ENCODE measurements at places on chromosomes 7 and 10. TPM values are rescaled to one million over a fixed set of nuclear protein-coding genes. Genes with fewer than 3 reads are reported as not detected.

Gene ASB15
- total RNA-seq = not detected

Gene SPDYE2
- not detected for total RNA-seq

Gene CCL24
- total RNA-seq = 18.4 TPM

Gene CPN1
- total RNA-seq = not detected

Gene SLC29A4
- 4.6 TPM for total RNA-seq

Gene LIPN
- not detected for total RNA-seq

Gene GLI3
- total RNA-seq = 8.0 TPM

Gene MGMT
- 17.5 TPM for total RNA-seq

Gene HPS6
- total RNA-seq = 21.9 TPM

Gene CALML3
- total RNA-seq = 0.11 TPM

- no peaks in the 10 kb centered on the region for H3K36me3 ChIP-seq
- H3K4me1 ChIP-seq = no peaks in the 10 kb centered on the region
- no peaks in the 10 kb centered on the region for H3K27me3 ChIP-seq
- DNase-seq = no peak
- H3K27ac ChIP-seq = no peak overlapping the region
- H3K4me3 ChIP-seq = no peak overlapping the region
These were observed 36.2 kb downstream of the WASL start for GRCh38 chr7:123712619-123713018.

DNA sequence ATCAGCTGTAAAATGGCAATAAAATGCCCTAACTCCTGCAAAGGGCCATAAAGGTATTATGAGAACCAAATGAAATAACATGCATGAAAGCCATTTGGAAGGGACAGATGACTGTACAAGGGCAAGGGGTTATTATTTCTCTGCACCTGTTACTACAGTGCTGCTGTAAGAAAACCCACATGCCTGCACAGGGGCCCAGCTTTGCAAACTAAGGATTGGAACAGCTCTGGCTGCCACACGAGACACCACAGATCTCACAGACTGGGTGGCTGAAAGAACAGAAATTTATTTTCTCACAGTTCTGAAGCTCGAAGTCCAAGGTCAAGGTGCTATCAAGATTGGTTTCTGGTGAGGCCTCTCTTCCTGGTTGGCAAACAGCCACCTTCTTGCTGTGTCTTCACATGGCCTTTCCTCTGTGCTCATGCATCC lies 409.0 kb upstream of the NRP1 start:
- no peaks in the 10 kb centered on the region for H3K27me3 ChIP-seq
- H3K27ac ChIP-seq = no peak overlapping the region
- H3K36me3 ChIP-seq = no peaks in the 10 kb centered on the region

- H3K27ac ChIP-seq = no peak overlapping the region
- H3K4me3 ChIP-seq = no peak overlapping the region
- no peaks in the 10 kb centered on the region for H3K4me1 ChIP-seq
- DNase-seq = no peak
These were observed 171.2 kb downstream of the LCOR start for GRCh38 chr10:97003151-97003803.

GRCh38 chr7:47647181-47647917 lies 65.4 kb upstream of the TNS3 start:
- no peak overlapping the region for H3K27ac ChIP-seq
- no peak overlapping the region for H3K4me3 ChIP-seq

DNA sequence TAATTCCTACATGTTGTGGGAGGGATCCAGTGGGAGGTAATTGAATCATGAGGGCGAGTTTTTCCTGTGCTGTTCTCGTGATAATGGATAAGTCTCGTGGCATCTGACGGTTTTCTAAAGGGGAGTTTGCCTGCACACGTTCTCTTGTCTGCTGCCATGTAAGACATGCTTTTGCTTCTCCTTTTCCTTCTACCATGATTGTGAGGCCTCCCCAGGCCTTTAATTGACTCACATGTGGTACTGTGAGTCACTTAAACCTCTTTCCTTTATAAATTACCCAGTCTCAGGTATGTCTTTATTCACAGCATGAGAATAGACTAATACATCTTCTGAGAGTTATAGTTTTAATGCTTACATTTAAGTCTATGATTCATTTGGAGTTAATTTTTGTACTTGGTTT lies 22.6 kb upstream of the CPN1 start:
- H3K36me3 ChIP-seq = no peaks in the 10 kb centered on the region
- H3K27me3 ChIP-seq = no peaks in the 10 kb centered on the region
- no peaks in the 10 kb centered on the region for H3K4me1 ChIP-seq
- DNase-seq = no peak
- no peak overlapping the region for H3K4me3 ChIP-seq
- H3K27ac ChIP-seq = no peak overlapping the region

GRCh38 chr7:115023219-115023618 lies 101.3 kb downstream of the MDFIC start:
- no peak overlapping the region for H3K4me3 ChIP-seq
- H3K4me1 ChIP-seq = no peaks in the 10 kb centered on the region
- no peak overlapping the region for H3K27ac ChIP-seq

GRCh38 chr7:43878867-43879266 lies 9.6 kb upstream of the MRPS24 start:
- H3K4me3 ChIP-seq = no peak overlapping the region
- no peak overlapping the region for H3K27ac ChIP-seq
- H3K36me3 ChIP-seq = peaks cover 24% of the 10 kb centered on the region
- no peak for DNase-seq

DNA sequence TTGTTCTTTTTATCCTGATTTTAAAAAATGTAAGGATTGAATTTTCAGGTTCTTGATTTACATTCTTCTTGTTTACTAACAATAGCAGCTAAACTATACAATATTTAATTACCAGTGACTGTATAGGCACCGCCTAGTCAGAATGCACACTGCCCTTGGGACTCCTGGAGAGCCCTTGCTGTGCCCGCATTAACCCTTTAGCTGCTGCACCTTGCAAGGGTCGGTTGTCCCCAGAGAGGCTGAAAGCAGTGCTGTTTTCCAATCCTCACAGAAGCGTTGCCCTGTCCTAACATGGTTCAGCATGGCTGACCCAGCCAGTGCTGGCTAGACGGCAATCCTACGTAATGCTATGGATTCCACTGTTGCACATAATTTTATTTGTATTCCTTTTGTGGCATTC lies 102.6 kb downstream of the HECW1 start:
- DNase-seq = no peak
- H3K36me3 ChIP-seq = no peaks in the 10 kb centered on the region
- H3K4me3 ChIP-seq = no peak overlapping the region

- H3K27me3 ChIP-seq = no peaks in the 10 kb centered on the region
- H3K27ac ChIP-seq = peak overlapping the region; percentile 13
- no peaks in the 10 kb centered on the region for H3K36me3 ChIP-seq
- DNase-seq = no peak
- H3K4me3 ChIP-seq = no peak overlapping the region
These were observed 14.3 kb downstream of the TSPAN15 start for GRCh38 chr10:69465457-69466157.

DNA sequence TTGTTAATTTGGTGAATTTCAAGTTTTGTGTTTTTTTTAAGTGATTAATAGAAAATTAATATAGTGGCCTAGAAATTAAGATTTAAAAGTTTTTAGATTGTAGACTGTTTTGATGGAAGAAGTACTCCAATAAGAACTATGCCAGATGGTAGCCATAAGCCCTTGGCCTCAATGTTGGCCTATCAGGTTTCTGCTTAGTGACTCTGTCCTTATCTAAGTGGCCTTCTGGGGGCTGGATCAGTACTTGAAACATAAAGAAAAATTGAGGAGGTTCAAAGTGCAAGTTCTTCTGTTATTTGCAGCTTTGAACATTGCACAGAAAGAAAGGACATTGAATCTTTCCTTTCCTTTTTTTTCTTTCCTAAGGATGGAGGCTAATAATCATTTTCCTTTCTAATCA lies 9.9 kb downstream of the CCDC126 start:
- H3K4me1 ChIP-seq = no peaks in the 10 kb centered on the region
- DNase-seq = no peak
- no peaks in the 10 kb centered on the region for H3K27me3 ChIP-seq

DNA sequence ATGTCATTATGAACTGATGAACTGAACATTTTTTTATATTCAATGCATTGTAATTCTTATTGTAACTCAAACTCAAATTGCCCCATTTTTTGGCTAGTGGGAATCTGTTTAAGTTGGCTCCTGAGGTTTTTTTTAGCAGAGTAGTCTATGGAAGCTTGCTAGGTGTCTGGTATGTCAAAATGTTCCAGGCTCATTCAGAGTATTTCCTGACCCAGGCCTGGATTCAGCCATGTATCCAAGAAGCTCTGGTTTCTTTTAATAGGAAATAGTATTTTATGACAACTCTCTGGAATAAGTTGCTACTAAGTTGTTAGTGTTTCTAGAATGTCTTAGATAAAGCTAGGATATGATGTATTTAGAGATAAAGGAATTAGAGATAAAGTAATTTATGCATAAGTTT lies 288.0 kb downstream of the ARL4A start:
- no peaks in the 10 kb centered on the region for H3K4me1 ChIP-seq
- H3K36me3 ChIP-seq = no peaks in the 10 kb centered on the region
- DNase-seq = no peak
- no peak overlapping the region for H3K27ac ChIP-seq

GRCh38 chr10:127997937-127998336 lies 91.0 kb downstream of the PTPRE start:
- H3K4me1 ChIP-seq = no peaks in the 10 kb centered on the region
- no peaks in the 10 kb centered on the region for H3K36me3 ChIP-seq
- H3K27ac ChIP-seq = no peak overlapping the region
- no peak for DNase-seq
- H3K4me3 ChIP-seq = no peak overlapping the region

- no peak overlapping the region for H3K27ac ChIP-seq
- no peak overlapping the region for H3K4me3 ChIP-seq
- H3K4me1 ChIP-seq = no peaks in the 10 kb centered on the region
- H3K36me3 ChIP-seq = no peaks in the 10 kb centered on the region
- no peak for DNase-seq
These were observed 367.5 kb downstream of the CCSER2 start for GRCh38 chr10:84695902-84696301.

GRCh38 chr10:22454634-22455033 lies 109.3 kb downstream of the SPAG6 start:
- H3K4me3 ChIP-seq = no peak overlapping the region
- H3K4me1 ChIP-seq = no peaks in the 10 kb centered on the region
- H3K36me3 ChIP-seq = no peaks in the 10 kb centered on the region
- no peak for DNase-seq
- H3K27ac ChIP-seq = no peak overlapping the region

All from colonic mucosa (tissue), 4 donors.